ENCODE measurements at places on chromosomes 2 and 18.

DNA sequence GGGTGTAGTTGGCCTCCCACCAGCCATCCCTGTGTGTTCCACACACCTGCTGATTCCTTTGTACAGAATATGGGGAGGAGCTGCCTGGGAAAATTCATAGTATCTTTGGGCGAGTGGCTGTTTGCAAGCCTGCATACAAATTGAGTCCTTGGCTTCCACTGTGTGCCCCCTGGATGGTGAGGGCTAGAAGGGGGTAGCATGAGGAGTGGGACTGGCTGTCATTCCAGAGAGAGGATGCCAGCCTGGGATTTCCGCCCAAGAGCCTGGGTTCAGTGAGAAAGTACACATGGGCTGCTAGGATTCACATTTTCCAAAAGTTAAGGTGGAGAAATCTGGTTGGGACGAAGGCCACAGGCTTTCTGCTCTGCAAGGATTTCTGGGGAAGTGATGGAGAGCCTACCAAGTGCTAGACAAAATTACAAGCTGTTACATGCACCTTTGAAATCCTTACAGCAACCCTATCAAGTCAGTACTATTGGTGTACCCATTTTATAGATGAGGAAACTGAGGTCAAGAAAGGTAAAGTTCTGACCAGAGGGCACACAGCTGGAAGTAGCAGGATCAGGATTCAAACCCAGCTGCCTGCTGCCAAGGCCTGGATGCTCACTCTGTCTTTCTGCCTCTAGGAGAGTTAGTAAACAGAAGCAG is 606 bp upstream of the TOGARAM2 start:
- DNase-seq = no peak

DNA sequence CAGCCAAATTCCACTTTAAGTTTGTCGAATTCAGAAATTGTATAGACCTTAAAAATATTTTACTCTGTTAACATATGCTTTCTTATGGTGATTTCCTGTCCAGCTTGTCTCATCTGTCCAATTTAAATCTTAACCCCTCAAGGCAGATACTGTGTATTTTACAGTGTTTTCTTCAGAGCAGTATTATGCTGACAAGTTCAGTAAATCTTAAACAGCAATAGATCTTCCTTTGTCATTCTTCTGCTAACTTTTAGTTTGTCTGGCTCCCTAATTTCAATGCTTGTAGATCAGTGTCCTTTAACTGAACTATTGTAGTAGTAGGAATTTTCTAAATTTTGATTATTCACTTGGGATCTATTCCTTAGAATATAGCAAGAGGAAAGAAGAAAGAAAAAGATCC is 52.8 kb upstream of the MEIS1 start:
- DNase-seq = no peak

- no peak for DNase-seq
These were observed 279.5 kb upstream of the RAB6C start for GRCh38 chr2:129699781-129700573.

DNA sequence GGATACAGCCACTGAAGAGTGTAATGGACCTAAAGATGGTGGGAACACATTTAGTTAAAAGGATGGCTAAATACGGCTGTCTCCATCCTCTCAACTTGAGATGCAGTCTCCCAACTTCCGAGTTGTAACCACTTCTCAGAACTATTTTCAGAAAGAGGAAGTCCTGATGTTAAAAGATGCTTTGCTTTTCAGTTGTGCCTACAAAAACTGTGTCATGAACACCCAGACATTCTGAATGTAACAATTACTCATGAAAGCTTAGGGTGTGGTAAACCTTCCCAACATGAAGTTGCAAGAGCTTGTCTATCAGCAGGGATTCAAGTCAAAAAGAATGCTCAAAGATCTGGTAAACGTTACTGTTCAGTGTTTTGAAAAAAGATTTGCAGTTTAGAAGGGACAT is 147.9 kb downstream of the DOCK10 start:
- no peak for DNase-seq

GRCh38 chr18:49017813-49018553 is 67.2 kb upstream of the SMAD7 start:
- DNase-seq = no peak

GRCh38 chr2:235347691-235348090 is 146.2 kb upstream of the AGAP1 start:
- no peak for DNase-seq

- no peak for DNase-seq
These were observed 36.4 kb downstream of the FLACC1 start for GRCh38 chr2:201320701-201321100.

- DNase-seq = no peak
These were observed 46.5 kb downstream of the EFEMP1 start for GRCh38 chr2:55877087-55877436.

GRCh38 chr18:38644875-38645641 is 1079.5 kb upstream of the CELF4 start:
- DNase-seq = no peak

GRCh38 chr2:172293952-172294351 is 133.4 kb upstream of the ITGA6 start:
- DNase-seq = no peak

DNA sequence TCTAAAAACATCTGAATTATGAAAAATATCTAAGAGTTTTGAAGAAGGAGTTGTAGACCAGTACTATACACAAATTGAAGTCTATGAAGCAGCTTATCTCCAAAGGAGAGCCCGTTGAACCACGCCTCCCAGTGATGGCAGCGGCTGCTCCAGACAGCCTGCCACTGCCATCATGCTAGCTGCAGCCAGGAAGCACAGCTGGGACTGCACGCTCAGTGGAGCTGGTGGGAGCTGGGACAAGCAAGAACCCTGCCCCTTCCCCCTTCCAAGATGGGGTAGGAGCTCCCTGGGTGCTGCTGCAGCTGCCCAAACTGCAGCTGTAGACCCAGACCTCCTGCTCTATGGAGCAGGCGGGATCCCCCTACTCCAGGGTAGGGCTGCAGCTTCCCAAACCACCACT is 124.7 kb upstream of the SPATS2L start:
- DNase-seq = no peak

DNA sequence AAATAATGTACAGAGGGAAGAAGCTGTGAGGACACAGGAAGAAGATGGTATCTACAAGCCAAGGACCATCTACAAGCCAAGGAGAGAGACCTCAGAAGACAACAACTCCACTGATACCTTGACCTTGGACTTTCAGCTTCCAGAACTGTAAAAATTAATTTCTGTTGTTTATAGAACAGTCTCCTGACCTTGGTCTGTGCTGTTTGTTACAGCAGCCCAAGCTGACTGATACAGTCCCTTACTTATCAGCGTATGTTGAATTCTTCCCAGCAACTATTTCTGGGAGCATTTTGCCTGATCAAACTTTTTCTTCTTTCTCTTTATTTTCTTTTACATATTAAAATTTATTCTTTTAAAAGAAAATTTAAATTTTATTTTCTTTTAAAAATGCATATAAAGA is 47.8 kb upstream of the IGFBP2 start:
- DNase-seq = no peak

DNA sequence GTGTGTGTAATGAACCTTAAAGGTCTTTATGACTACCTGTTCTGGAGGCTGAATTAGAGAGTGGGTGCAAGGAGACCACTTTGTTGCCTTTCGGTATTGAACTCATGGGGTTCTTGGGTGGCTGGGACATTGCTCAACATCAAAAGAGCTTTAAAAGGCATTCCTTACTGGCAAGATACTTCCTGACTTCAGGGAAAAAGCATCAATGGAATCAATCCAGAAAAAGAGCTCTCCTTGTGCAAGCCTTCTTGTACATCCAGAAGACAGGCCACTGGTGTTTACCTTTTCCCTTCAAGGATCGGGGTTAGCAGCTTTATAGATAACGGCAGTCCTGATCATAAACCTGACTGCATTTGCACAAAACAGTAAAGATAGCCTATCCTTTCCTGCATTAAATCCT is 9.5 kb downstream of the PNO1 start:
- no peak for DNase-seq

- DNase-seq = no peak
These were observed 57.8 kb upstream of the CCDC141 start for GRCh38 chr2:179107737-179108136.

DNA sequence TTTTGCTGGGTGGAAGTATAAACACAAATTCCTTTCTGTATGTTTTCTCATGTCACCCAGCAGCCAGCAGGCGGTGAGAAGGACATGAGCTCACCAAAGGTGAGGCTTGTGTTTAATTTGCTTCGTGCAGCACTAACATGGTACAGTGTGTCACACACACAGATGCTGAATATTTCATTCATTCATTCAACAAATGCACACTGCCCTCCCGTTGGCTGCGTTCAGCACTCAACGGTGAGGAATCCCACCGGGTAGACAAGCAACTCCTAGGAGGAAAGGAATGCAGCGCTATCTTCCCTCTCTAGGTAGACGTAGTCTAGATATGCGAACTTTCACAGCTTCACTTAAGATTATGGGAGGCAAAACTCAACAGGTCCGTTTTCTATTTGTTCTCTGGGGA is 85.1 kb downstream of the LONRF2 start:
- DNase-seq = no peak

Data from substantia nigra (tissue), 51 donors.